ENCODE measurements at places on chromosomes 1 and 21. TPM values are rescaled to one million over a fixed set of nuclear protein-coding genes. Genes with fewer than 3 reads are reported as not detected.

- no peaks in the 10 kb centered on the region for H3K27me3 ChIP-seq
- peaks cover 6% of the 10 kb centered on the region for H3K36me3 ChIP-seq
- DNase-seq, result peak; percentile 11
- no peaks in the 10 kb centered on the region for H3K4me1 ChIP-seq
These were observed 16.8 kb downstream of the PHTF1 start for GRCh38 chr1:113742515-113742914.

DNA sequence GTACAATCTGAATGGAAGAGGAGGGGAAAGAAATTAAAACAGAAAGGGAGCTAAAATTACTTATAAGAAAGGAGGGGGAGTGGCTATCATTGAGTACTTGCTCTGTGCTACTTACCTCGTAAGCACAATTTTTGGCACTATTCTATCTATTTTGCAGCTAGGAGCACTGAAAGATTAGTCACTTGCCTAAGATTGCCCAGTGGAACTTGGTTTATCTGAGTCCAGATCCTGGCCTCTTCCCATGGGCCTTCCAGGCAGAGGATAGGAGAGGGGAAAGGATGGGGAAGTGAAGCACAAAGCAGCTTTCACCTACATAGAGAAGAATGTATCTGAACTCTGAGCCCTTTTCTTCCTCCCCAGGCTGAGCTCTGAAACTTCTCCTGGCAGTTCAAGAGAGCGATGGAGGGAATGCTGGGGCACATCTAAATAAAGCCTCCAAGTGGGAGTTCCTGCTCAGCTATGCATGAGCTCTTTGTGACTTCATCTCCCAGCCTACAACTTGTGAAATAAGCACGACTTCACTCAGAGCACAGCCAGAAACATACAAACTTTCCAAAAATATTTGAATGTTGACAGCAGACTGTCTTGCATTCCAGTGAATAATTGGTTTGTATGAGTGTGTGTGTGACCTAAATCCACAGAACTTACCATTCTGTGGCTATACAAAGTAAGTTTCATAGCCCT, 29.4 kb downstream of the HMGB4 start:
- no peaks in the 10 kb centered on the region for H3K4me1 ChIP-seq
- H3K36me3 ChIP-seq, result no peaks in the 10 kb centered on the region
- H3K27ac ChIP-seq, result no peak overlapping the region
- H3K4me3 ChIP-seq, result no peak overlapping the region

GRCh38 chr21:15014221-15014620, 50.6 kb downstream of the NRIP1 start:
- H3K36me3 ChIP-seq, result 0 out of 2 replicates have a peak, but pooled peaks cover 1% of the 10 kb centered on the region
- DNase-seq, result peak; percentile 41
- H3K4me3 ChIP-seq, result no peak overlapping the region
- H3K4me1 ChIP-seq, result peaks cover 9% of the 10 kb centered on the region
- no peaks in the 10 kb centered on the region for H3K27me3 ChIP-seq
- peak overlapping the region; percentile 21 for H3K27ac ChIP-seq

GRCh38 chr1:103170609-103171008, 62.3 kb upstream of the COL11A1 start:
- no peaks in the 10 kb centered on the region for H3K4me1 ChIP-seq
- peak; percentile 34 for DNase-seq
- H3K27me3 ChIP-seq, result no peaks in the 10 kb centered on the region
- no peaks in the 10 kb centered on the region for H3K36me3 ChIP-seq

GRCh38 chr21:36569511-36569910, 89.6 kb upstream of the CLDN14 start:
- H3K4me3 ChIP-seq, result no peak overlapping the region
- no peak overlapping the region for H3K27ac ChIP-seq
- no peaks in the 10 kb centered on the region for H3K36me3 ChIP-seq
- peaks cover 53% of the 10 kb centered on the region for H3K27me3 ChIP-seq

Gene KCNJ6
- under 0.01 TPM for total RNA-seq

Gene AMY1B
- total RNA-seq, result not detected
